NCI-H2227 treated with DMSO at 0.1 percent for 48 hours (cell line): ENCODE measurements at places on chromosomes 5 and 9.

GRCh38 chr9:99072040-99072394, 32.9 kb upstream of the TGFBR1 start:
- DNase-seq = no peak

- no peak for DNase-seq
These were observed 10.6 kb downstream of the SCGB3A1 start for GRCh38 chr5:180580681-180581080.

GRCh38 chr5:88824892-88825583, 57.9 kb downstream of the MEF2C start:
- no peak for DNase-seq

DNA sequence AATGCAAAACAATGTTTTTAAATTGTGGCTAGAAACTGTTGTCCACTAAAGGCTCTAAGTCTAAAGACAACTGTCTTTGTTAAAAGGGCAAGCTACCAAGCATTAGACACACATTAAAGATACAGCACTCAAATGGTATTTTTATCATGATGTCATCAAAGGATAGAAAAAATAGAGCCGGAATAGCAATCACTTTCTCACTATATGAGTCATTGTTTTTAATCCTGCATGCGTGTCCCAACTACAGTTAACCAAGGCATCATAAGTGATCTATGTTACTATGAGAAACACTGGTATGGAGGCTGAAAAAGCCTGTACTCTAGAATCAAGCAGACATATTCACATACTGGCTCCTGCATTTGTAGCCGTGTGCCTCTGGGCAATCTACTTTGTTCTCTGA, 1.9 kb upstream of the PJA2 start:
- DNase-seq = no peak

- peak; percentile 60 for DNase-seq
These were observed 13.4 kb upstream of the FGF1 start for GRCh38 chr5:142699184-142699720.

DNA sequence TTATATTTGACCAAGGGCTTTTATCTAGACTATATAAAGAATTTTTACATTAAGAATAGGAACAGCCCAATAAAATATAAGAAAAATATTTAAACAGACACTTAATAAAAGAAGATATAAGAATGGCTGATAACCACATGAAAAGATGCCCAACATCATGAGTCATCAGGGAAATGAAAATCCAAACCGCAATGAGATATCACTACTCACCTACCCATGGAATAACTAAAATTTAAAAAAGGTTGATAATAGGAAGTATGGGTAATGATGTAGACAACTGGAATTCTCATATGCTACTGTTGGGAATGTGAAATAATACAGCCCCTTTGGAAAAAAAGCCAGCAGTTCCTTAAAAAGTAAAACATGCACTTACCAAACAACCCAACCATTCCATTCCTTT, 206.9 kb upstream of the PCSK5 start:
- DNase-seq = no peak

- no peak for DNase-seq
These were observed 49.7 kb downstream of the POU4F3 start for GRCh38 chr5:146388386-146388785.

- no peak for DNase-seq
These were observed 12.9 kb downstream of the HAND1 start for GRCh38 chr5:154465169-154465568.

GRCh38 chr5:156991714-156992113, 28.7 kb upstream of the TIMD4 start:
- no peak for DNase-seq

GRCh38 chr9:74245866-74246497, 251.2 kb upstream of the RORB start:
- DNase-seq = no peak
